Naive thymus-derived CD4-positive, alpha-beta T cell (primary cell): ENCODE measurements at places on chromosomes 5 and 9.

GRCh38 chr5:24428345-24428744, 216.4 kb downstream of the CDH10 start:
- DNase-seq, result no peak

- DNase-seq, result no peak
These were observed 102.7 kb upstream of the IER5L start for GRCh38 chr9:129280623-129281271.

- no peak for DNase-seq
These were observed 63.1 kb downstream of the RNF38 start for GRCh38 chr9:36337002-36337401.

GRCh38 chr5:60961685-60962084, 16.7 kb downstream of the NDUFAF2 start:
- no peak for DNase-seq

DNA sequence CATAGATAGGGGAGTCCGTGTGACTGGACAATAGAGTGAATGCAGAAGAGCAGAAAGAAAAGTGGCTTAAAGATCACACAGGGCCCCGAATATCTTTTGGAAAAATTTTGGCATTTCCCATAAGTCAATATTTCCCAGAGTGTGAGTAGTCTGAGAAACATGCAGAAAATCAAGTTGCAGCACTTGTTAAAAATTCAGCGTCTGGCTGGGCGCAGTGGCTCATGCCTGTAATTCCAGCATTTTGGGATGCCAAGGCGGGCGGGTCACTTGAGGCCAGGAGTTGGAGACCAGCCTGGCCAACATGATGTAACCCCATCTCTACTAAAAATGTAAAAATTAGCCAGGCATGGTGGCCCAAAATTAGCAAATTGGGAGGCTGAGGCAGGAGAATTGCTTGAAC, 227.0 kb downstream of the DRD1 start:
- no peak for DNase-seq

DNA sequence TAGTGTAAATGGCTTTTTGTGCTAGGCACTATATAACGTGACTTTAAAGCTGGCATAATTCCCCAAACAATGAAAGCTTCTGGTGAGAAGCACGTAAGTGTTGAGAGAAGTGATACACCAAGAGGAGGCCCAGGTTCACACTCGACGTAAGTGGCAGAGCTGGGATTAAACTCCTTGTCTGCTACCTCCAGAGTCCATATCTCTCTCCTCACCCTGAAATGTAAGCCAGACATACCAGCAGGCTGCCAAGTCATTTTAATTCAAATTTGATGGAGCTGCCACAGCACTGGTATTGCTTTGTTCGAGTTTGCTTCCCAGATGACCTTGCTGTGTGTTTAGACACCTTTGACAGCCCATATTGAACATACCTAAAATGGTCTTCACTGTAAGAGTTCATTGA, 319.7 kb downstream of the GLIS3 start:
- DNase-seq, result no peak
